Common myeloid progenitor, CD34-positive (primary cell): ENCODE measurements at places on chromosomes 6 and 20.

DNA sequence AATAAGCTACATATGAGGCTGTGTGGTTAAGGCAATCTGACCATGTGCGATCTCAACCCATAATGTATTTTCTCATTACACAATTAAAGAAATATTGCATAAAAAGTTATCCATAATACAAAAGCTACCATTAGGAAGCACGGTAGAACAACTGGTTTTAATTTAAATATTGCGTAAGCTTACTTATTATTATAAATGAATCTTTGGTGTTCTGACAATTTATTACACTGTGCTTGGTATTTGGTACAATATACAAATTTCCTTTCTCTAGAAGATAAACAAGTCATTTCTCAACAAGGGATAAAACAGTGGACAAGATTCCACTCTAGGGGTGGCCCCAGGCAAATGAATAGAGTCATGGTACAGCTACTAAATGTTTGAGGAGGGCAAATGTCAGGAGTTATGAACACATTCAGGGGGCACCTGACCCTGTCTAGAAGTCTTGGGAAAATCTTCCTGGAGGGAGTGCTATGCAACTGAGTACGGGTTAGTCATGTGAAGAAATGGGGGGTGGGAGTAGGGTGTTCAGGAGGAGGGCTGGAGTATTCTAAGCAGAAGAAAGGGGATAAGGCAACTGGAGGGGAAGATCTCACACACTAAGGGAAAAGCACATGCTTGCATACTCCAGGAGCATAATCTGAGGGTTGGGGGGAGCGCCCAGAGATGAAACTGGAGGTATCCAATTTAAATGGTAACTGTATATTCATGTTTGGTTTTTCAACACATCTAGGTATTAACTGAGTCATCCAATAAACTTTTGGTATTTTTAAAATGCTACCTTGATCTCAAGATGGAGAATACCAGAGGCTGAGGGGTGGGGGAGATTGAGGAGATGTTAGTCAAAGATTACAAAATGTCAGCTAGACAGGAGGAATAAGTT is 296.9 kb upstream of the SGK1 start:
- DNase-seq: no peak

DNA sequence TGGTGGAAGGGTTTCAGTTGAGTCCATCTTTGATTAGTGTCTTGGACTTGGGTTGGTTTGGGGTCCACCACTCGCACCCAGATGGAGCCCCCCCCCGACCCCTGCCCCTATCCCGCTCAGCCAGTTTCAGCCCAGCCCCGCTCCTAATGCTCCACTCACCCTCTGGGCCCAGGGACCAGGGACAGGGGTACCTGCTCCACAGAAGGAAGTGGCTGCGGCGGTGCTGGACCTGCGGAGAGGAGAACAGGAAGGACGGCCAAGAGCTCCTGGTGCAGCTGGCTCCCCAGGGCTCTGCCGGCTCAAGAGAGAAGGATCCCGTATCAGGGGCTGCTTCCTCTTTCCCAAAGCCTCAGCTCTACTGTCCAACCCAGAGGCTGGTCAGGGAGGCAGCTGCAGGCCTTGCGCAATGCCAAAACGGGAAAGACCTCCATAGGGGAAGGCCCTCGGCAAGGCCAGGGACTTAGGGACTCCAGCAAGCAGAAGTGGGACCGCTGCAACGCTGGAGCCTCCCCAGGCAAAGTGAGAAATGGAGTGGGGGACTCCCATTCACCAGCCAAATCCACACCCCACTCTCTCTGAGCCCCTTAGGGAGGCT is at the start of gene SIGLEC1:
Gene SIGLEC1 (minus strand): TSS at position 322 of the 595 bp plus-strand sequence. CDS start 5,472 bp downstream, outside the sequence.
- no peak for DNase-seq

DNA sequence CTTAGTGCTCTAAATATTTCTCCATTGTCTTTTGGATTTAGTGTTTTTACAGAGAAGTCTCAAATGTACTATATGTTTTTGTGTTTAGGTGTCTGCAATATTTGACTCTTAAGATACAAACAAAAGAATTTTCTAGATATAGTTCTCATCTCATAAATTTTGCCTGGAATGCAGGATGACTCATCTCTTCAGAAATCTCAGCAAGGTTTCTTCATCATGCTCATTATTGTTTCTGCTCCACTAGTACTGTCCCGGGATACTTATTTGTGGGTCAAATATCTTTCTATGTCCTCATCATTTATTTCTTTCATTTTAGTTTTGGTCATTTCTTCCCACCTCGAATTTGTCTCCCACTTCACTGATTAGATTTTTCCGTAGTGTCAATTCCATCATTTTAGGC is 9.5 kb downstream of the AHI1 start:
- no peak for DNase-seq

GRCh38 chr20:35283441-35284266 is 918 bp downstream of the EIF6 start:
- DNase-seq: peak; percentile 45

DNA sequence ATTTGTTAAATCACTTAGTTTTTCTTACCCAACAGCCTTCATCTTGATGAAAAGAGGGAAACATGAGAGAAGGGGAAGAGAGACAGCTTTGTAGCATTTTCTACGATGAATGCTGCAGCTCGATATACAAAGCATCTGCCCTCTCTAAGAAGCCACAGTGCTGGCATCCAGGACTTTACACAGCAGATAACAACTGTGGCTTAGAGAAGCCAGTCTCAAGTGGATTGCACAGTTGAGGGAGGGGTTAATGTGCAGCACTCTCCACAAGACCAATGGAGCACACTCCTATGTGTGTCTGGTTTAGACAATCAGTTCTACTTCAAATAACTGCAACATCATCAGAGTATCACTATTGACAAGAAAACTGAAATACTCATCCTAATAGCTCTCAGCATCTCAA is 5.8 kb downstream of the C6orf120 start:
- DNase-seq: peak; percentile 39

DNA sequence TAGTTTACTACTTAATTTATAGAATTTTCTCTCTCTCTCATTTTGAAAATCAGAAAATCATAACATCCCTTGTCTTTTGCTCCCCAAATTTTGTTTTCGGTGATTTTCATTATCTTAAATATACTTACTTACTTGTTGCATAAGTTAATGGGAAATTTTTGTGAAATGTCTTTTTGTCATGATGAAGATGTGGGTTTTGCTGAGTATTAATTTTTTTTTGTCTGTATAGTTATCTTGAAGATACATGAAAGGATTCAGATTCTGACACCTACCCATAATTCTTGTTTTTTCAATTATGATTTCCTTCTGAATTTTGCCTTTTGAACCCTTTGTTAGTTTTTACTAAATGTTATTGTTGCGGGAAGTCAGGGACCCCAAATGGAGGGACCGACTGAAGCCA is 817.9 kb downstream of the EYS start:
- no peak for DNase-seq

DNA sequence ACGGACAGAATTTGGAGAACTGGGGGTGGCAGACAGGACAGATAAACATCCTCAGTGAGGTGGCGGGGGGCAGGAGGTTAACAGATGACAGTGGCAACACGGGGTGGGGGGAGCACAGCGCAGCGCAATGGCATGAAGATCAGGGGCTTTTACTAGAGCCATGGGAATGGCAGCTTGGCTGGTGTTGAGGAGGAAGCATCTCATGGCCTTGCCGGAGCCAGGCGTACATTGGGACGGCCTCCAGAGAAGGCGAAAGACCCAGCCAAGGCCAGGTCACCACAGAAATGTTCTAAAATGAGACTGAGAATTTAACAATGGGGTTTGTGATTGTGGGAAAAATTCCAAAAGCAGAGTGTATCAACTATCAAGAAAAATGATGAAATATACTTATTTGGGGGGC is 173.0 kb downstream of the PRKN start:
- DNase-seq: no peak

DNA sequence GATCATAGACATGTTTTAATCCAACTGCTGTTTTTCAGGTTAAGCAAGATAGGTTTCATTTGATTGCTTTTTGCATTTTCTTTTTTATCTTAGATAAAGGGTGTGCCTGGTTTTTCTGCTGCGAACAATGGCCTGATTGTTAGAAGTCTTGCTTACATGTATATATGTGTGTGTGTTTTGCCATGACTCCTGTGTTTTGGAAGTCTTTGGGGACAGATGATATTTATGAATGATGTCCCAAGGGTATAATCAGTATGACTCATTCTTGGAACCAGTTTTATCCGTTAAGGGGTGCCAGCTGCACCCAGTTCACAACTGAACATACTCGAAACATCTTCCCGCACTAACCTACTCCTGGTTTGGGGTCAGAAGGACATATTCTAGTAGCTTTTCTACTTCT is 230.1 kb upstream of the SUPT3H start:
- DNase-seq: no peak

DNA sequence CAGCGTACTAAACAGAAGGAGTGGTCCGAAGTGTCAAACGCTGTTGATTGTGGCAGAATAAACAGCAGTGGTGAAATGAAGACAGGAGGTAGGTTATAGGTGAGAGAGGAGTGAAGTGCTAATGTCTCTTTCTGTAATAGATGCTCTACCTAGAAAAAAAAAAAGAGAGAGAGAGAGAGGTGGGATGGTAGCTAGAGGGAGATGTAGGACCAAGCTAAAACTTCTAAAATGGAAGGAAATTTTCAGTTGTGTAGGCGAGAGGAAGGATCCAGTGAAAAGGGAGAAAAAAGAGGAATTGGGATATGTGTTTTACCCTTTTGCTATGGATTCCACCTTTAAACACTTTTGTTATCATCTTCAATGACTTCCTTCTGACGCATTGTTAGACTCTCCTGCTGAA is 126.5 kb upstream of the BMP2 start:
- no peak for DNase-seq

- no peak for DNase-seq
Observed at GRCh38 chr6:170018936-170019817, 267.8 kb downstream of the ERMARD start.

DNA sequence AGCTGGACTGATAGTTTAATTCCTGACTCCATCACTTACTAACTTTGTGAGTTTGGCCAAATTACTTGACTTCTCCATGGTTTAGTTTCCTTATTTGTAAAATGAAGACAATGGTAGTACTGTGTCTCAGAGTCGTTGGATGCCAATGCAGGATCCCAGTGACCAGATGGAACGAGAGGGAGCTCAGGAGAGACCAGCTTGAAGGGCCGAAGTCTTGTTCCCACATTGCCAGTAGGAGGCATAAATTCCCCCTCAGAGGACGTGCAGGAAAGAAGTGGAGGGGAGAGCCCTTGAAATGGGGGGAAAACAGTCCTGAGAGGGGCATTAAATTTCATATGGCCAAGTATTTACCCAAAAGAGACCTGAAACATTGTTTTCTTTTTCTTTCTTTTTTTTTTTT is 2.1 kb upstream of the MUC22 start:
- no peak for DNase-seq

- DNase-seq: no peak
Observed at GRCh38 chr6:38617856-38618255, 21.9 kb downstream of the BTBD9 start.

GRCh38 chr6:36244641-36245280 is 25.1 kb upstream of the PNPLA1 start:
- DNase-seq: no peak

- DNase-seq: no peak
Observed at GRCh38 chr20:37389844-37390275, 43.9 kb downstream of the SRC start.

DNA sequence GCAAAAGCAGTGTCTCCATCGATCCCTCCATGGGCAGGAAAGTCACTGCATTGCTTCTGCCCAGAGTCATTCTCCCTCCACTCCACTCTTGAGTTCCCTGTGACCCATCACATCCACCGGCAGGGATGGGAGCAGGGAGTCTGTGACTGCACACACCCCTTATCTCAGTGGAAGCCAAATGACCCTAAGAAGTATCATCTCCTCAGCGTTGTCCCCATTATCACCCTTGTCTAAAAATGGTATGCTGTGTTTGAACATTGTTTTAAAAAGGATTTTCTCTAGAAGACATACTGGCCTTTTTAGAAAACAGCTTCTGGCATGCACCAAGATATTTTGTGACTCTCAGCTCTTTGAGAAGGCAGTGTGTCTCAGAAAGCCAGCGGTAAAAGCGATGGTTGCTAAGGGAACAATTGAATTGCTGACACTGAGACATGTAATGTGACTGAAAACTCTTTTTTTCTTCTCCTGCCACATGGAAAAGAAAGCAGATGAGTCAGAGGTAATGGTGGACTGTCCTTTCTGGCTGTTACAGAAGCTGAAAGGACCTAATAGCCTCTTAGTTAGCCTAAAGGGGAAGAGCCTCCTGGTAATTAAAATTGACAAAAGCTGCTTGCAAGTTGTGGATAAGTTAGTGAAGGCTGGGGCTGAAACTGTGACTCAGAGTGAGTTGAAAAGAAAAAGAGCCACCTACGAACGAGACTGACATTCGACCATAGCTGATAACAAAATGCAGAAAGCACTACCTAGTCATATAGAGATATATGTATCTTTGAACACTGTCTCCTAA is 120.5 kb downstream of the MAP3K7 start:
- no peak for DNase-seq

GRCh38 chr20:43477193-43477592 is 19.5 kb downstream of the SRSF6 start:
- DNase-seq: no peak

GRCh38 chr6:135647521-135647920 is 150.0 kb upstream of the AHI1 start:
- no peak for DNase-seq

- peak; percentile 61 for DNase-seq
Observed at GRCh38 chr20:48841875-48842529, 14.2 kb upstream of the PREX1 start.

DNA sequence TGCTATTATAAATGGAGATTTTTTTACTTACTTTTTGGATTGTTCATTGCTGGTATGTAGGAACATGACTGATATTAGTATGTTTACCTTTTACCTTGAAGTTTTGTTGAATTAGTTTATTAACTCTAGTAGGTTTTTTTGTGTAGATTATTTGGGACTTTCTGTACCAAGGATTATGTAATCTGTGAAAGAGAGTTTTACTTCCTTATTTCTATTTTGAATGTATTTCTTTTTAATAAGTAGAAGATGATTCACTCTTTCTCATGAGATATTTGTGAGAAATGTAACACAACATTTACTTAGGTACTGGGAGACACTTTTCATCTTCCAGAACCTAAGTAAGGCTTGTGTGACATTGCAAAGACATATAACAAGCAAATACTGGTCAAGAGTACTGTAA is 473.9 kb upstream of the HS3ST5 start:
- no peak for DNase-seq

DNA sequence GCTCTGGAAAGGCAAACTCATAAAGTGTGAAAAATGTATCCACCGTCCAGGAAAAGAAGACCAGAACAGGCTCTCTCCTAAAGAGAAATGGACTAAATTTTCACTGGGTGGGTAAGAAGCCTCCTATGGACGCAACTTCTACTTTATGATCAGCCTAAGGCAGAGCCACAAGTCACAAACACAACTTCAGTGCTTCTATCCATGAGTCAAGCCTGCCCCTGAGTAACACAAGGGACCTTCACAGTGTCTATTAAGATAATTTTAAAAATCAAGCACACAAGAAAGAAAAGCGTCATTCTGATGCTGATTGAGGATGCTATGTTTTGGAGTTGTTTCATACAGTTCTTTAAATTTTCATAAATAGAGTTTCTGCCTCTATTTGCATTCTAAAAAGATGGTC is 601.7 kb upstream of the ARID1B start:
- no peak for DNase-seq

GRCh38 chr6:136160250-136160649 is 89.9 kb downstream of the MTFR2 start:
- no peak for DNase-seq
